ENCODE measurements at places on chromosomes 6 and 20.
A peak's percentile ranks its signal among the peaks of the same experiment; 100 is the strongest.

- no peak for DNase-seq
Observed at GRCh38 chr6:125931733-125932450, 24.7 kb upstream of the HINT3 start.

- DNase-seq, result no peak
Observed at GRCh38 chr6:48135323-48136084, 24.5 kb upstream of the PTCHD4 start.

DNA sequence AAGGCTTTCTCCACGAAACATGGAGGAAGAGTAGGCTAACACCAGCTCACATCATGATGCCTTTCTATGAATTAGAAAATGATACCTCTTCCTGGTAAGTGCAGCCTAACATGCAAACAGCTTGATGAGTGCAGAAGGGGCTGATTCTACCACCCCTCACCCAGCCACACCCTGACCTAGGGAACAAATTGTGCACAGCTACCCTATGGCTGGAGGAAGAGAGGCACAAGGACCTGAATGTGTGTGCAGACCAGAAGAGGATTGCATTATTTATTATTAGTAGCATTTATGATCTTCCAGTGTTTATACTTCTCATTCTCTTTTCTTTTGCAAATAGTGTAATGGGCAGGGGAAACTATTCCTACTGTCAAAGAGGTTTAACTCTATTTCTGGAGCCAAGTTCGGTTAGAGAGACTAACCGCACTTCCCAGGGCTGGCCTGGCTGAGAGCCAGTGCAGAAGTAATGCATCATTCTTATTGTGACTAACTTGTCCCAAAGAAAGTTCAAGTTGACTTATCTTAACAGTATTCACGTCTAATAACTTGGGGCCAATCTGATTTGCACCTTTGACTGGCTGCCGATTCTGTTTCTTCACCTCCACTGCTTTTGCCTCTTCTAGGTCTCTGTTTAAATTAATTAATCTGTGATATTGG is 237.5 kb downstream of the CD83 start:
- peak; percentile 33 for DNase-seq

DNA sequence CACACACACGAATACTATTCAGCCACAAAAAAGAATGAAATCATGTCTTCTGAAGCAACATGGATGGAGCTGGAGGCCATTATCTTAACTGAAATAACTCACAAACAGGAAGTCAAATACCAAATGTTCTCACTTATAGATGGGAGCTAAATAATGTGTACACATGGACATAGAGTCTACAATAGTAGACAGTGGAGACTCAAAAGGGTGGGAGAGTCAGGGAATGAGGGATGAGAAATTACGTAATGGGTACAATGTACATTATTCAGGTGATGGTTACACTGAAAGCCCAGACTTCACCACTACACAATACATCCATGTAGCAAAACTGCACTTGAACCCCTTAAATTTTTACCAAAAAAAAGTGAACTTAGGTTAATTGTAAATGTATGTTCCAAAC is 160.4 kb downstream of the TASP1 start:
- DNase-seq, result no peak

- DNase-seq, result no peak
Observed at GRCh38 chr6:501891-502601, 110.5 kb downstream of the IRF4 start.

DNA sequence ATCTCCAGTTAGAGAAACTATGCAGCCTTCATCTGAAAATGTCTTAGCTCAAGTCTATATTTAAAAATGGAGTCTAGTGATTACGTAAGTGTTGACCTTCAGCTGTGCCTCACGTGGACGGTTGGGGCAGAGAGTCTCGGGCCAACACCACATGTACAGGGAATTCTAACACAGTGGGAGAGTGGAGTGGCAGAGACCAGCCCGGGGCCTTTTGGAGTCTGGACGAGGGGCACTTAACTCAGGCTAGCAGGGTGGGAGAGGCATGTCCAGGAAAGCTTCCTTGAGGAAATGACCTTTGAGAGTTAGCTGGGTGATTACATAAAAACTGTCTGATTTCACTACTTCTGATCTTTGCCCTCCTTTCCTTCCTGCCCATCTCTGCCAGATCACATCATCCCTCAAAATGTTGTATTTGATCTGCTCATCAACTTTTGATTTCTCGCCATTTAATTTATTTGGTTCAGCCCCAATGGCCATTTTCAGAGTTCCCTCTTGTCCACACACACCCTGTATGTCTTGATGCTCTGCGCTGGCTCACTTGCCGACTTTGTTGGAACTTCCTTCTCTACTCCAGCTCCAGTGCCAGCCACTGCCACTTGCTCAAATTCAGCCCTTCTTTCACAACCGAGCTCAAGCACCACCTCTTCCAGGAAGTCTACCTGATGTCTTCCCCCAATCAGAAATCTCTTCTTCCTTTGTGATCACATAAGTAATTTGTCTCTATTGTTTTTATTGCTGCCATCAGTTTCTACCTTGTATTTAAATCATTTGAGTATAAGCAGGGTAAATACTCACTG is 2.6 kb downstream of the ARMC2 start:
- DNase-seq, result no peak

- no peak for DNase-seq
Observed at GRCh38 chr6:143774347-143774746, 68.8 kb upstream of the LTV1 start.

GRCh38 chr6:108959972-108960582 is 111.9 kb downstream of the ARMC2 start:
- DNase-seq, result no peak

DNA sequence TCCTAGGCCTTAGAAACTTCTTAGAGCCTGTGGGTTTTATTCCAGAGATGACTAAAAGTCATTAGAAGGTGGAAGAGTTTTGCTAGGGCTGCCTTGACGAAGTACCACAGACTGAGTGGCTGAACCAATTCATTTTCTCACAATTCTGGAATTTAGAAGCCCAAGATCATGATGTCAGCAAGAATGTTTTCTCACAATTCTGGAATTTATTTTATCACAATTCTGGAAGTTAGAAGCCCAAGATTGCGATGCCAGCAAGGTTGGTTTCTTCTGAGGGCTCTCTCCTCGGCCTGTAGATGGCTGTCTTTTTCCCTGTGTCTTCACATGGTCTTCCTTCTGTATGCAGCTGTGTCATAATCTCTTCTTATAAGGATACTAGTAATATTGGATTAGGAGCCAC is 672.9 kb upstream of the MARCKS start:
- DNase-seq, result no peak

Data from renal pelvis (tissue), 12 donors.